Fibroblast of skin of left quadriceps (primary cell): ENCODE measurements at places on chromosomes 6 and 20.
A peak's percentile ranks its signal among the peaks of the same experiment; 100 is the strongest.

- peak; percentile 56 for DNase-seq
These were observed 69.8 kb upstream of the RIN2 start for GRCh38 chr20:19688031-19688806.

DNA sequence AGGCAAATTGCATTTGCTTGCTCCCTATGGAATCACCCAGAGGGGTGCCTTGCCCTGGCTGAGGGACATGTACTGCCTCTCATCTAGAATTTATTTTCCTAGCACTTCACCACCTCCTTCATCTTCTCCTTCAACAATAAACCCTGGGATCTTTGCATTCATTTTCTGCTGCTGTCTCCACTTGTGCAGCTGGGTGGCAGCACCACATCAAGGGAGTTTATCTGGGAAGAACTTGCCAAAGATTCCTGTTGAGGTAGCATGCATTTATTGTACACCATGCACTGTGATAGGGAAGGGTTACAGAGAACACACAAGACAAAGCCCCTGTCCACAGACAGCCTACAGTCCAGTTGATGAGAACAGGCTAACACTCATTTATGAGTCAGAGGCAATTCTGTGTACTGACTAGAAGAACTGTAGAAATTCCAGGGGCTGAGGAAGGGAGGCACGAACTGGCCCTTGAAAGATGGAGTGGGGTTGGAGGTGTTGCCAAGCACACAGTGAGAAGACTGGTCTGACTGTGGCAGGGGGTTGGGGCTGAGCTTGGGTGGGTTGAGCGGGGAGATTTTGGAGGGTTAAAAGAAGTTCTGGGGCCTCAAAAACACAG, 17.5 kb downstream of the C20orf173 start:
- peak; percentile 11 for DNase-seq

DNA sequence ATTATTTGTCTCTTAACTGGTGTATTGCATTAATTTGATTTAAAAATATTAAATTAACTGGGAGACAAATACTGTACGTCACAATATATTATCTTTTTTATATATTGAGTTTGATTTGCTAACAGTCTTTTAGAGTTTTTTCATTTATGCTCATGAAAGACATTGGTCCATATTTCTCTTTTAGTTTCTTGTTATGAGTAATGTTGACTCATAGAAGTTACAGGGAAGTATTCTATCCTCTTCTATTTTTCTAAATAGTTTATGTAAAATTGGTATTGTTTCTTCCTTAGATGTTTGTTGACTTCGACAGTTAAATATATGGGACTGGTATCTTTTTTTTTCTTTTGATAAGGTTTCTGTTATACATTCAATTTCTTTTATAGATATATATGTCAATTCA, 1115.6 kb upstream of the CITED2 start:
- no peak for DNase-seq

GRCh38 chr20:53004267-53004813, 32.2 kb downstream of the TSHZ2 start:
- no peak for DNase-seq

DNA sequence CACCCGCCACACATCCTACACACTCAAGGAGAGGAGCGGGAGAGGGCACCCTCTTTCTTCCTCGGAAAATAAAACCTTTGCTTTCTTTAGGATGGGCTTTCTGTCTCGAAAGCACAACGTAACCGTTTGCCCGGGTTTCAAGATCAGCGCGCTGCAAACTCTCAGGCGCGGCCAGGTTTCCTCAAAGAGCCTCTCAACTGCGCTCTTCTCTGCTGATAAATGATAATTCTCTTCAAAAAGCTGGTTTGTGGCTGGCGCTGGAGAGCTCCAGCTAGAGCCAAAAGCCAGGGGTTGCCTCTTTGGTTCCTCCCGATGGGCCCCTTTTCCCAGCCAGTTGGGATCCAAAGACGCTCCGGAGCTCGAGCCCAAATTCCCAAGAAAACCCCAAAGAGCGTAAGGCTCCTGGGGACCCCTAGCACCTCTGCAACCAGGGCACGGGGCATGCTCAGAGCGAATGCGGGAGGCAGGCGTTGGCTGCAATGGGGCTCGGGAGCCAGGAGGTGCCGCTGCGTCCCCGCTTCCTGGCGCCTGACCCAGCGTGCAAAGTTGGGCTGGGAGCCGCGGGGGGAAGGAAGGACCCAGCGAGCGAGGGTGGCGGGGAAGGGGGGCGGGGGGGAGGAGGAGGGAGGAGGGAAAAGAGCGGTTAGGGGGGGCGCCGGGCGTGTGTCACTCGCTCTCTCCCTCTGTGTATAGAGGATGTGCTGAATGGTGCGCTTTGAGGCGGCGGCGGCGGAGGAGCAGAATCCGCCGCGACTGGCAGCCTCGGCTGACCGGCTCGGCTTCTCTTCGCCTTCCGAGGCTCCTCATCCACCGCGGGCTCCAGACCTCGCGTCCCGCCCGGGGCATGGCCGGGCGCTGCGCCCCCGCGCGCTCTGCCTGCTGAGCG, at the start of gene PLCB1:
Gene PLCB1 (plus strand): TSS at position 669 of the 886 bp plus-strand sequence. CDS start 386 bp downstream, outside the sequence.
- DNase-seq, result peak; percentile 67

DNA sequence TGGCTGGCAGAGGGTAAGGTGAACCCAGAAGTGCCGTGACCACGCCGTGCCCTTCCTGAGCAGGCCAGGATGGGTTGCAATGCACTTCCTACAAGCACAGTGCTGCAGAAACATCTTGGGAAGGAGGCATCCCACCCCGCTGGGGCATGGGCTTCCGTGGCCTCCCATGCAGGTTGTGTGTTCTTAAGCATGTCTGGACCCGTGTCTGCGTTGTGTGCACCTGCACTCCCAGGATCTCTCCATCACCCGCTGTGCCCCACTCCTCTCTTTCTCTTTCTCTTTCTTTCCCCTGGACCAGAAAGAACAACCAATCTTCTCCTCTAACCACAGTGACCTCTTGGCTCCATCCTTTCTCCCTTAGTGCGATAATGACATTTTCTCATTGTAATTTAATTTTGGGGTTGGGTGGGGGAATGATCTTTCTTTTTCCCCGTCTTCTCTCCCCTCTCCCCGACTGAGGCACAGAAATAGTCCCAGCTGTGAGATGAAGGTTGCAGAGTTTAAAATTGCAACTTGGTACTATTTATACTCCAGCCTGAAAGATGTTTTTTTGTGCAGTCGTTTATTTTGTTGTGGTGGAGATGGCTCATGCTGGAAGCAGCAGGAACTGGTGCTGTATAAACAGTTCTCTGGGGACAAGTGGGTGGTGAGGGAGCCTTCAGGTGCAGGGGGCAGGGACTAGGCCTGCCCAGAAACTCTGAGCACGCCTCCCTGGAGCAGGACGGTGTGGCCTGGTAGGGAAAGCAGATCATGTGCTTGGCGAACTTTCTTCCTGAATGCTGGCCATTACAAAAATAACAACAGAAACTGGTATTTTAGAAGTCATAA, 20.5 kb downstream of the BCAS4 start:
- no peak for DNase-seq

- DNase-seq, result no peak
These were observed 142.8 kb downstream of the GJA1 start for GRCh38 chr6:121578216-121578615.

- DNase-seq, result no peak
These were observed 427 bp upstream of the NFKBIE start for GRCh38 chr6:44265722-44266233.

- no peak for DNase-seq
These were observed 41.4 kb upstream of the MAP7 start for GRCh38 chr6:136591617-136592016.

DNA sequence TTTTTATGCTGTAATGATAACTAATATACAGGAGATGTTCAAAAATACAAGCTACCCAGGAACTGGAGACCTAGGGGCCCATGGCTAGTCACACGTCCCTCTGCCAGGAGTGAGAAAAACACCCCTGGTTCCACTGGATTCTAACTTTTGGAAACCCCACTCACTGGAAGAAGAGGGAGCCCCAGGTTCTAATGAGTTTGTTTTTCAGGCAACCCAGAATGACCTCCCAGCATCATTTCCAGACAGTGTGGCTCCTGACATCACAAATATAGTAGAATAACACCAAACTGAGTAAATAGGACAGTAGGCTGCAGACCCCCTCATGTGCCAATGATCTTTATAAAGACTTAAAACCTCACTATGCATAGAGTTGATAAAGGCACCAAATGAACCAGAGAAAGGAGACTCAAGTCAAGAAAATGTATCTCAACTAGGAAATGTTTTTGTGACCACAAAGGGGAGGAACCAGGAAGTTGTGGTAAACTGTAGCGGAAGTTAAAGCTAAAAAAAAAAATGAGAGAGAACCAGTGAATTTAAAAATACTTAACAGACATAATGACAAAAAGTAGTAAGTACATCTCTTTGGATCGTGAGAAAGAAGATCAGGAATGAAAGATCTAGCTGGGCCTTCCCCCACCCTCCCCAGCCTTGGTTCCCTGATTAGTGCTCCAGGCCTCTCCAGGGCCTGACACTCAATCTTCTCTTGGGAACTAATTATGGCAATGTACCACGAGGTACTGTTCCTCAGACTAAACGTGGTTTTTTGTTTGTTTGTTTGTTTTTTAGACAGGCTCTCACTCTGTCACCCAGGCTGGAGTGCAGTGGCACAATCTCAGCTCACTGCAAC, 19.8 kb downstream of the HLA-E start:
- no peak for DNase-seq

- DNase-seq, result no peak
These were observed 40.5 kb downstream of the SAMD5 start for GRCh38 chr6:147548921-147549475.

DNA sequence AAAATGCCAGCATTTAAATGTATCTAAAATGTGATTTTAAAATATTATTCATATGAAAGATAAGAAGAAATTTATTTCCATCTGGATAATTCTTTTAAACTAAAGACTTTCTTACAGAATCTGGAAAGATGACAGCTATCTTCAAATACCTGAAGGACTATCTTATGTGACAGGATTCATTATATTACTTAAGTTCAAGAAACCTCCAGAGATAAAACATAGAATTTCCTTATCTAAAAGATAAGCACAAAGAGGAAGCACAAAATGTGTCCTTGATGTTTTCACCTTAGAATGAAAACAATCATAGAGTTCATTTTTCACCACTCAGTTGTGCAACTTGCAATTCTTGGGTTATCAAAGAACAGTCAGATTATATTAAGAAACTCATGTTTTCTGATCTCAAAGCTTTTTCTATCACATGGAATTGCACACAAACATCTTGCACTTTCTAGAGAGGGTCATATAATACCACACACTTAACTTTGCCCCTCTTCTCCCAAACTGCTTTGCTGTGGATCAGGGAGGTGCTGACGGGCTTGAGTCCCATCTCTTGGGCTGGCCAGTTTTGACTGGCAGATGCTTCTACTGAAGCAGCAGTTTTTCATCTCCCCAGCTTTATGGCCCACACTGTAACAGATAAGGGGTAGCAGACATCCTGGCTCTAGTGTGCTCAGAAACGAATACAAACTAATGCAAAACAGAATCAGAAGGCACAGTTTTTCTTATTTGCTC, 467.4 kb downstream of the CDC5L start:
- no peak for DNase-seq

DNA sequence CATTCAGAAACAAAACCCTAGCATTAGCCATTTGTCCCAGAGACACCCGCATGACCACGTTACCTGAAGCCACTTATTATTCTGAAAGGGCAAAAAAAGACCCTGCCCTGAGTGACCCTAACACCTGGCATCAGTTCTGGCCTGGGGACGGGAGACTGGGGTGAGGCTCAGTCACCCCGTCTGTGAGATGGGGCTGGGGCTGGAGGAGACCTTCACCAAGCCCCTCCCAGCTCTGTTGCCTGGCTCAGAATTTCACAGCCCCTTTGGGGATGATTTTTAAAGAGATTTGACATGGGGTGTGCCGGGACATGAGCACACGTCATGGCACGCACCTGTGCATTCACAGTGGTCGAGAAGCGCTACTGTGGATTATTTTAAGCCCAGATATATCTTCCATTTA, 1.4 kb upstream of the BPIFB6 start:
- no peak for DNase-seq

DNA sequence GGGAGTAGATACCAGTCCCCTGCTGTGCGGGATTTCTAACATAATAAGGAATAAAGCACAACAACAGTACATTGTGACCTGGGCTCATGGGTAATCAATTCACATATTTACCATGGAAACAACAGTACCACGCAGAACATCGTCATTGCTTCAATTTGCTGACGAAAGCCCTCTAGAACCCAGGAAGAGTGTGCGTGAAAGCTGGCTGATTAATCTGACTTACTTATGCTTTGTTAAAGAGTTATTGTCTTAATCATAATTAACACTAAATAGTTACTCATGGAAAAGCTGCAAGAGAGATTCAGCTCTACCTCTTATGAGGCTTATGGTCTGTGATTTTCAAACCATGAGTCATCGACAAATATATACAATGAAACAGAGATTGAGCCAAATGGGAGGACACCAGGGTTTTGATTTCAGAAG, 644.3 kb upstream of the AGPAT4 start:
- DNase-seq, result peak; percentile 19

GRCh38 chr6:11711003-11711983, 67.3 kb downstream of the ADTRP start:
- DNase-seq, result peak; percentile 23

DNA sequence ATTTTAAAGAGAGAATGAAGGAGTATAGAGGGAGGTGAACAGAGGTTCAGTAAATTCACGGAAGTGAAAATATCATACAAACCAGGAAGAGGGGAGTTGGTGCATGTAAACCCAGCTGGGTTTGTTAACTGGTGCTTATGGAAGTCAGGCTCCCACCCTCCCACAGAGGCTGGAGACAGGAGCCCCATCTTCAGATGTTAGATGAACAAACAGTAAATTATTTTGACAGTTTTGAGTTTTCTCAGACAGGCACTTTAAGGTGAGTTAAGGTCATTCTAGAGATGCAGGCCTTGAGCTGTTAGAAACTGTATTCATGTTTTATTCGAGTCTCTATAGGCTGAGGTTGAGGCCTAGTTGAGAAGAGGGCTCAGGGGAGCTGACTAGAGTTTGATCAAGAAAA, 41.8 kb upstream of the FUCA2 start:
- DNase-seq, result no peak

GRCh38 chr6:47308198-47308517, 1.5 kb downstream of the TNFRSF21 start:
- no peak for DNase-seq

- no peak for DNase-seq
These were observed 39.8 kb upstream of the SNAP25 start for GRCh38 chr20:10178727-10179313.

DNA sequence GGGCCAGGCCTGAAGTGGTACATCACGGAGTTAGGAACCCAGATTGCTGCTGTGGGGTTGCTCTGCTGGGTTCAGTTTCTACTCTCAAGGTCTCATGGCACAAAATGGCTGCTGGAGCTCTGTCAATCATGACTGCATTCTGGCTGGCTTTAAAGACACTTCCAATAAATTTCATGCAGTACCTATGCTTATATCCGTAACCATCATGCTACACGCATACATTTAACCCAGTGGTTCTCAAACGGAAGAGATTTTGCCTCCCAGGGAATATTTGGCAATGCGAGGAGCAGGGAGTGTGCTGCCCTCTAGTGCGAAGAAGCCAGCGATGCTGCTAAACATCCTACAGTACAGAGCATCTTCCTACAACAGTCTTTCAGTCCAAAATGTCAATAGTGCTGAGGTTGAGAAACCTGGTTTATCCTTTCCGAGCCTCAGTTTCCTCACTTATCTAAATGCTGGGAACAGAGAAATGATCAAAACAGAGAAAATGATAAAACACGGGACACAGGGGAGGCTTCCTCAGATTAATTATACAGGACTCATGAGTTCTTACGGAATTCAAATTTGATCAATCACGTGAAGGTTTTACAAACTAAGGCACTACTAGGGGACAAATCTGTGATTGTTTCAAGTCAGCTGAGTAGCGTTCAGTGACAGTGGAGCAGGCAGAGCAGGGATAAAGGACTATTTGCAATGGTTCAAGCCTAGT, 9.6 kb upstream of the SLC2A10 start:
- no peak for DNase-seq
